Activated T-cell treated with anti-CD3 and anti-CD28 coated beads, Interleukin-2, amount 50 U/mL, for 24 hours (primary cell): ENCODE measurements at places on chromosomes 6 and 20.

DNA sequence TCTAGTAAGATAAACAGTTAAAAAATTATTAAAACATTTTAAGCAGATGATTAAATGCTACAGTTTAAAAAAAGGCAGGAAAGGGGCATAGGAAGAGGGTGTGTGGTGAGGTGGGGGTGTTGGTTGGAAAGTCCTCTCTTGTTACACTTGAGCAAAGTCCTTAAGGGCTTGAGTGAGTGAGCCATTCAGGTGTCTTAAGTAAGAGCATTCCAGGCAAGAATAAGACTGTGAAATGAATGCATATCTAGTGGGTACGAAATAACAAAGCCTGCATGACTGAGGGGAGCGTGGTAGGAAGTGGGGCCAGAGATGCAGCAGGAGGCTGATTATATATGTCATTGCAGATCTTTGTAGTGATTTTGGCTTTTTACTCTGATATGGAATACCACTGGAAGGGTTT lies 5.1 kb downstream of the CDKAL1 start:
- peak overlapping the region; percentile 34 for H3K27ac ChIP-seq
- no peaks in the 10 kb centered on the region for H3K27me3 ChIP-seq
- no peak for DNase-seq

DNA sequence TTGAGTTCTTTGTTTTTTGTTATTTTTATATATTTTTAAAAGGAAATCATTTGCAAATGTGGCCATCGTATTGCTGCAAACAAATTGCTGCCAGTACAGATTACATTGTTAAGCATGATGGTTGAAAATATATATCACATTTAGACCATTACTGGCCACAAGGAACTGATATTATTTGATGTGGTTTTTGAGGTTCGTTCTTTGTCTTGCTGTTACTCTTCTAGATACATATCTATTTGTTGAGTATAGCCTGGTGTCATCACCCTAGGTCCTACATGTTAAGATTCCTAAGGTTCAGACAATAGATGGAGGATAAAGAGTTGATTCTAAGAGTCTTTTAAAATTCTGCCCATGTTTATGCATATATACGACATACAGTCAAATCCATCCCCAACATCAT lies 306.0 kb downstream of the FARS2 start:
- H3K4me3 ChIP-seq, result no peak overlapping the region
- H3K4me1 ChIP-seq, result peaks cover 28% of the 10 kb centered on the region
- DNase-seq, result no peak

GRCh38 chr6:101290346-101290745 lies 103.2 kb upstream of the GRIK2 start:
- H3K4me1 ChIP-seq, result no peaks in the 10 kb centered on the region
- no peak overlapping the region for H3K4me3 ChIP-seq
- H3K27me3 ChIP-seq, result no peaks in the 10 kb centered on the region
- H3K27ac ChIP-seq, result no peak overlapping the region
- no peak for DNase-seq

GRCh38 chr6:12916006-12916405 lies 199.4 kb downstream of the PHACTR1 start:
- no peaks in the 10 kb centered on the region for H3K4me1 ChIP-seq
- no peak for DNase-seq
- no peak overlapping the region for H3K4me3 ChIP-seq
- no peaks in the 10 kb centered on the region for H3K36me3 ChIP-seq
- no peak overlapping the region for H3K27ac ChIP-seq
- peaks cover 2% of the 10 kb centered on the region for H3K27me3 ChIP-seq

DNA sequence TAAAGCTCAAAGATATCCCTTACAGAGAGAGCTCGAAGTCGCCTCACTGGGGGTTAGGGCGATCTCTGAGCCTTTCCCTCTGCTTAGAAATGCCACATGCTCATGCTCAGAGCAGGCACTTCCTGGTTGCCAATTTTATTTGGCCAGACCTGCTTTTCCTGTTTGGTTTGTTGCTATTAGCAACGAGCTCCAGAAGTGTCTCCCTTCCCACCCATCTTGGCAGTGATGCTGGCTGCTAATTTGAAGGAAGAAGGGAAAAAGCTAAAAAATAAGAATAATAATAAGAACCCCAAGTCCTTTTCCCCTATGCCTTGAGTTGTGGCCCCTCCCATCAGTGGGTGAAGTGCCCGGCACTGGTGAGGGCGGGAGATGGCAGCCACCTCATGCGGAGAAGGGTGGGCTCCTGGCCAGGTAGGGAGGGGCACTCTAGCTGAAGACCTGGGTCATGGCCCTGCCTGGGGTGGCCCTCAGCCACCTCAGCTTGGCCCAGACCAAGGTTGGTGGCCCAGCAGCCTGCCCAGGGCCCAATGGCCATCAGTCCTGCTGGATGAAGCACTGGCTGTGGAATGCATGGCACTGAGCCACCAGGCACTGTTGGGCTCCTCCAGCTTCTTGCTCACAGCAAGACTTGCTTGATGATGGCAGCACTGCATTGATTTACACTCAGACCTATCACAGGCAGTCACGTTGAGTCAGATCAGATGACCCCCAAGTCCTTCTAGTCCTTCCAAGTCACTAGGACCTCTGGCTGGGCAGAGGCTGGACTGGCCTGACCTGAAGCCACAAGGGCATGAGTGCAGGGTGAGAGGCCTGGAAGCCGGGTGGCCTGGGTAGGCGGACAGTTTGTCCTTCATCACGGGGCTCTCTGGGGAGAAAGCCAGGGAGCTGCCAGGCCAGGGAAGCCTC lies 79.0 kb downstream of the SYNJ2 start:
- DNase-seq, result no peak
- H3K4me3 ChIP-seq, result no peak overlapping the region
- H3K4me1 ChIP-seq, result peaks cover 40% of the 10 kb centered on the region
- H3K36me3 ChIP-seq, result peaks cover 76% of the 10 kb centered on the region
